ENCODE measurements at places on chromosomes 3 and 15.

- no peak for DNase-seq
These were observed 157.0 kb downstream of the CHST2 start for GRCh38 chr3:143276592-143276991.

DNA sequence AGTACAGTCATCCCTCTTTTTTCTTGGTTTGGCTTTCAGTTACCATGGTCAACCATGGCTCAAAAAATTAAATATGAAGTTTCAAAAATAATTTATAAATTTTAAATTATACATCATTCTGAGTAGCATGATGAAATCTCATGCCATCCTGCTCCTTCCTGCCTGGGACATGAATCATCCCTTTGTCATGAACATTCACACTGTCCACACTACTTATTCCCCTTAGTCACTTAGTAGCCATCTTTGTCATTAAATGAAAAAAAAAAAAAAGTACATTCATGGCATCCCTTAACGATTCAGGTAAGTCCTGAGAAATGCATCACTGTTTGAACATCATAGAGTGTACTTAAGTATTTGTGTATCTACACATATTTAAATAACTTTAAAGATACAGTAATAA is 1046.3 kb downstream of the ROBO2 start:
- DNase-seq = no peak

GRCh38 chr3:66433522-66433782 is 67.4 kb downstream of the LRIG1 start:
- no peak for DNase-seq

DNA sequence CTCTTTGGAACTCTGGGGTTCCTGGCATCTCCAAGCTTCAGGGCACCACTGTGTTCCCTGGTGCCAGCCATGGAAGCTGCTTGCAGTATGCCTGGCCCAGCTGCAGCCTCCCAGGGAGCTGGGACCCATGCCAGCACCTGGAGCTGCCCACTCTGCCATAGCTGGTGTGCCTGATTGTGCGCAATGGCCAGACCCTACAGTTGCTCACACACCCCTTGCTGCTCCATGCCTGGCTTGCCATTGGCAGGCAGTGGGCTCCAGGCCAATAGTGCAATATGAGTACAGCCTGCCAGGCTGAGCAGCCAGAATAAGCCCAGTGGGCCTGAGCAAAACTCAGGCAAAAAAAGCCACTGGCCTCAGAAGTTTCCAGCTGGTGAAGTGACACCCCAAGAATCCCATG is 43.8 kb upstream of the LRRFIP2 start:
- no peak for DNase-seq

GRCh38 chr3:99472385-99472784 is 166.0 kb upstream of the COL8A1 start:
- DNase-seq = no peak

DNA sequence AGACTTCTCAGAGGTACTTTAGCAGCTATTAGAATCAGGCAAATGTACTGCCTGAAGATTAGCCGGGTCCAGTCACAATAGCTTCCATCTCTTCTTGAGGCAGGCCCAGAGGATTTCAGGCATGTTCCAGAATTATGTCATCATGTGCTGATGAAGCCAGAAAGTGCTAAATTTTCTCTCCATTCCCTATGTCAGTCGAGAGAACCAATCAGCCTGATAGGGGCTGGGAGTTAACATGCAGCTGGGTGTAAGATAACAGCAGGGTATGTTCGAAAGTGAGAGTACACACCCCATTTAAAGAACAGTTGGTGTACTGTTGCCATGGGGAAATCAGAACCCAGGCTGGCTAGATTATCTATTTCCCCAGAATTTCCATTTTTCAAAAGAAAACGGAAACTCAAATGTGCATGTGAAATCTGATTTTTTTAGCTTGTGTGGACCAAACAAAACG is 48.7 kb downstream of the MYH15 start:
- no peak for DNase-seq

DNA sequence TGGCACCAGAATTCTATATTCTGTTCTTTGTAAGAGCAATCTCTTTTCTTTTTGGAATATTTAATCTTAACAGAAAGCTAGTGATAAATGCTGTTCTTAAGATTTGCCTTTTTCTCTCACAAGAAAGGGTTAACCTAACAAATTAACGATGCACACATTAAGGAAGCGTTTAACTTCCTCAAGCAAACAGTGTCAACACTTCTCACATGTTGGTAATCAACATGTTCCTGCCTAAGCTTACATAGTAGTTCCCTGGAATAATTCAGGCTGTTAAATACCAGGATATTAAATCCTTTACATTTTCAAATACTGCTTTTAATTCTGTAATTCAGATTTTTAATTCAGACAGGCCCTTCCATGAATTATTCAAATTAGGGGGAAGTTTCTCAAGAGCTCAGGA is 67.4 kb upstream of the RPL35A start:
- DNase-seq = no peak

DNA sequence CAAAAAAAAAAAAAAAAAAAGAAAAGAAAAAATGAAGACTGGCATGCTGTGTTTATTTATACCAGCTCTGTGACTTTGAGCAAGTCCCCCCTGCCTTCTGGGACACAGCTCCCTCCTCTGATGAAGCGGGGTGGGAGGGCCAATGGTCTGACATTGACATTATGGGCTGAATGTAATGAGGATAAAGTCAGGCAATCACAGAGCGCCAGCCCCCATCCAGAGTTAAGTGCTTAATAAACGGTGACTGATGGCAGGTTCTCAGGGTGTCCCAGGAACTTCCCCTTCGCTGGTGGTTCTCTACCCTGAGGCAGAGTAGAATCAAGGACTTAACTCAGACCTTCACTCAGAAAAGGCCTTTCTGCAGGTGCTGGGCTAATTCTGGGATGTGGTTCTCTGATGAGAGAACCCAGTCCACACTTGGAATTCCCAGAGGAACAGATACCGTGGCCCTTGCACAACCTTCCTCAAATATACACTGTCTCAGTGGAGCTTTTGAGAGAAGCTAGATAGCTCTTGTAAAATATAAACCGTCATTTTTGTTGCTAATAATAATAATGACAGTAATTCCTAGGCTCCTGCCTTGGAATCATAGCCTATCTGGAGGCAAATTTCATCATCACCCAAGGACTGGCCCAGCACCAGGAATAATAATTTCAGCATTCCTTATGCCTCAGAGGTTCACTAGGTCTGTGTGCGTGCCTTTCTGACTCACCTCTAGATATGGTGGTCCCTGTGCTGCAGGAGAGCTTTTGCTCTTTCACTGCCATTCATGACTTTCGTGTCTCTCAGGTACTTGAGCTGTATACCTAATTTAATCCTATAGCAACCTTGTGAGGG is 115.8 kb downstream of the RPLP1 start:
- no peak for DNase-seq

GRCh38 chr3:52021489-52022268 is 26.0 kb upstream of the RPL29 start:
- no peak for DNase-seq

DNA sequence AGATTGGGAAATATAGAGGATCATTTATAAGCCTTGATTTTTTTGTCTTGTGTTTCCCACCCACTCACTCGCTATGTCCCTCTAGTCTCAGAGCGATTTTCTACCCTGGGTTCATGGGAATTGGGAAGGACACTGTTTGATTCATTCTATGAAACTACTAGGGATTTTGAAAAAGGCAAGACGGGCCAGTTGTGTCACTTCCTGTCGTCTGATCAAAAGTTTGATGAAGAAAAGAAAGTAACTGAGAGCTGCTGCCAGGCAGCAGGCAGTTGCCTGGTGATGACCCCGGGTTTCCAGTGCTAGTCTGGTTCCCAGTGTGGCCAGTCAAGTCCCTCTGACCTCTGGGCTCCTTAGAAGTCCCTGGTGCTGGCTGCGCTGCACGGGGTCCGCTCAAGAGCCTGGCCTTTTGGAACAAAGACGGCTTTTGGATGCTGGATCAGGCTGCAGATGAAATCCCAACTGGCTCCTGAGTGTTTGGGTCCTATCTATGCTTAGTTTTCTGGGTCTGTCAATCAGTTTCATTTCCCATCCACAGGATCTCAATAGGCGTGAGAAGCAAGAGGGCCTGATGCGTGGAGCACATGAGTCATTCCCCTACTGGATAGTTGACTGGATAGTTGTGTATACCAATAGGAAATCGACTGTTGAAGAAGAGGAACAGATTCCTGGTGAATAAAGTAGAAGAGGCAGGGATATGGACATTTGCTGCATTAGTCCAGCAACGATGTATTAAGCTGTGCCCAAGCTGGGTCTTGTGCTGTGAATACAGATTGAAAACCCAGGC is 89.7 kb downstream of the EEFSEC start:
- no peak for DNase-seq

DNA sequence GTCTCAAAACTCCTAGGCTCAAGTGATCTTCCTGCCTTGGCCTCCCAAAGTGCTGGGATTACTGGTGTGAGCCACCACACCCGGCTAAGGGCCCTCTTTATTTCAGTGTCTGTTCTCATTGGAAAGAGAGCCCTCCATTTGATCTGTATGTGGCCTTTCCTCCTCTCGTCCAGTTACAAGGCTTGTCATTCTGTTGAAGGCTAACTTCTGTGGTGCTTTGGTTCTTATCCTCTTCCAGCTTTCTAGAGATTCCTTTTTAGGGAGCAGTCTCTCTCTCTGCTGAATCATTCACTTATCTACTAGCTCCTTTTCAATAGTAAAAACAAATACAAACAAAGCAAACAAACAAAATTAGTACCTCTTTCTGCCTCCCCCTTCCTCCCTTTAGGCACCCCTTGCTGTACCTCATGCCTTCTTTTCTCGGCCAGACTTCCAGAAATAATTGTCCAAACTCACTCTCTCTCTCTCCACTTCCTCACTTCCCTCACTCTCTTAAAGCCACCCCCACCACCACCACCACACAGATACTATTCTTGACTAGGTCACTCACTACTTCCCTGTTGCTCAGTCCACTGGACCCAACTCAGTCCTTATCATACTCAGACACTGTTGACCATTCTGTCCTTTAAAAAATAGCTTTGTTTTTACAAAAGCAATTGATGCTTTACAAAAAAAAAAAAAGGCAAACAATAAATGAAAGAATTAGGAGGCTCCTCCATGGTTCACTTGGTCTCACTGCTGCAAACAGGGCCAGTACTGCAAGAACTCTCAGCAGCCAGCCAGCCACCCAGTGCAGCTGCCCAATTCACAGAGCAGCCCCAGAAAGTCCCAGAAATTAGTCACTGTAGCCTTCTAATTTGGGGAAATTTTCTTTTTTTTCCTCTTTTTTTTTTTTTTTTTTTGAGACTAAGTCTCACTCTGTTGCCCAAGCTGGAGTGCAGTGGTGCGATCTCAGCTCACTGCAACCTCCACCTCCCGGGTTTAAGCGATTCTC is 31.7 kb upstream of the RAB11A start:
- DNase-seq = no peak

DNA sequence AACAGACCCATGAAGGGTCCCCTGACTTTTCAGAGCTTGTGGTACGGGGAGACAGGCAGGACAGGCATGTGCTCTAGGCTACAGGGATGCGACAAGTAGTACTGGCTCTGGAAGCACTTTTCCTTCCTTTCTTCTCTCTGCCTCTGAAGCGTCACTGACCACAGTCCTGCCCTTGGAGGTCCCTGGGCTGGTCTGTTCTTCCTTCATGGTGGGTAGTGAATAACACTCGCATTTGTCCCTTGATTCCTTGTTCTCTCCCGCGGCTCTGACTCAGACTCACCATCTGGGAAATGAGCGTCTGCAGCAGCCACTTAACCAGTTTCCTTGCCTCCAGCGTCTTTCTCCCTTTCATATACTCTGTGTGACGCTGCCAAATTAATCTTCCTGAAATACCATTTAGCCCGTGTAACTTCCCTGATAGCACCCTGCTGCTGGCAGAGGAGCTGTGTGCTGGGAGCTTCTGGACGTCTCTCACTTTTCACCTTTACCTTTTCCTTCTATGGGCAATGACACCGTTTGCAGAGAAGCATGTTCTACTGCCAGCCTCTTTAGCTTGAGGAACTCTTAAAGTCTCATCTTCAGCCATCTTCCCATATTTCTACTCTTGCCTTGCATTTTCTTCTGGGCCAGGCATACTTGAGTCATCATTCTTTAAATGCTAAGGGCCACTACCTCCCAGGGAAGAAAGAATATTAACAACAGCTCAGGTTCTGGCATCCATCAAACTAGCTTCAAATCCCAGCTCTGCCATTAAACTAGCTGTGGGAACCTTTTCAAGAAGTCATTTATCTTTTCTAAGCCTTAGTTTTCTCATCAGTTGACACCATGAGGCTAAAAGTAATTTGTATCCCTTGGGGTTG is 33.6 kb downstream of the TMEM45A start:
- no peak for DNase-seq

DNA sequence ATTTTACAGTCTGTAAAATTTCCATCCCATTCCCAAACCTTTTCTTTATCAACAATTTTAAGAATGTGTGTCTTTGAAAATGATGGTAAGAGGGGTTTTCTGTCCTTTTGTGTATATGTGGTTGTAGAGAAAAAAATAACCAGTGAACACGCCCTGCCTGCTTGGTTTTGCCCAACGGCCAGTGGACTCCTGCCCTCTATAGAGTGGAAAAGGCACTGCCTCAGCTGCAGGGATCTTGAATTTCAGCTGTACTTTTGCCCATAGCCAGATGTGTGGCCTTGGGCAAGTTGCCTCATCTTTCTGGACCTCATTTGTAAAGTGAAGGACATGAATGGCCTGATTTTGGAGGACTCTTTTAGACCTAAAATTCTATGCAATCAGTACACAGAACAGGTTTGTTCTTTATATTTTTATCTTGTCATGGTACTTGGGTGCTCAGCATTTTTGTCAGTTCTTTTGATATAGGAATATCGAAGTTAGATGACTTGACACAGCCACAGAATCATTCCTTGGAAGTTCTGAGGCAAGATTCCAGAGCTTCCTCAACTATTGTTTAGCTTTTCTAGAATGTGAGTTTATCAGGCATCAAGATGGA is 81.0 kb downstream of the CLDN11 start:
- DNase-seq = no peak

GRCh38 chr15:25900431-25900830 is 37.3 kb upstream of the ATP10A start:
- no peak for DNase-seq

DNA sequence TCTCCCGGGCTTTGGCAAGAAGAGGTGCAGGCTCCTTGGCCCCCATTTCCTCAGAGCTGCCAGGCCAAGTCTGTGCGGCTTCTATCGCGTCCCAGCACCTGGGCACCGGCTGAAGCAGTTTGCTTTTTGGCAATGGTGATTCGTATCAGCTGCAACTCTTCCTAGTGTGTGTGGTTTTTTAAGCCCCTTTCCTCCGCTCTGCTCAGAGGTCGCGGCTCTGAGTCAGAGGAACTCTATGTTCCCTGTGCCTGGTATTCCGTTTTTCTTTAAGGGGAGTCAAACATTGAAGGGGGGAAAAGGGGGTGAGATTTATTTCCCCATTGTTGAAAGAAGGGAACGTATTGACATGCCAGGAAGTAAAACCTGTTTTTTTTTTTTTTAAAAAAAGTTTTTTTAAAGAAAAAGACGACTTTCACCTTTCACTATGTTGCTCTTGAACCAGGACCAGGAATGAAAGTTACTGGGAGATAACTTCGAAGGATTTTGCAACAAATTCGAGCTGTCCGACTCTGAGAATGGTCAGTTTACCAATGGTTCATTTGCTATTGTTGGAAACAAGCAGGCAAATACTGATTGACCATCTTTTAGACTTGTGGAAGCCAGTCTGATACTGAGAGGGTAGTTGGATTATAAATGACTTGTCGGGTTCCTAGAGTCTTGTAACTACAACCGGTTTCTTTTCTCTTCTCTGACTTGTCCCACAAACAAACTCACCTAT is 1.1 kb downstream of the ARMC8 start:
- no peak for DNase-seq

- DNase-seq = no peak
These were observed 817 bp downstream of the CLK3 start for GRCh38 chr15:74616366-74616939.

Data from iPS DF 6.9 (cell line).